ENCODE measurements at places on chromosomes 2 and 18.

DNA sequence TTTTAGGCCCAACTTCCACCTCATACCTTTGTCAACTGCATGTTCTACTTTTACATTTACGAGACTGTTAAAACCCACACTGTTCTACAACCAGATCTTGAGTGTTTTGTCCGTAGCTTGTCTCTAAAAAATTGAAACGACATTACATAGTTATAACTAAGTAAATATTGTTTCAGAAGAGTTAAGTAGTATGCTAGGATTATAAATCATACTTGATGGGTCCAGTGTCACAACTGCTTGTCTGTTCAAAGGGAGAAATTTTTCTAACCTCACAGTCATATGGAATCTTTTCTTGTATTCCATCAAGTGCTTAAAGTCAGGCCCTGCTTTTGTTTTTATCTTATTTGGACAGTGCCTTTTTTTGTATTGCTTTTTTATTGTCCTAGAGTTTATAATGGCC is 4.3 kb downstream of the GMCL1 start:
- no peak for DNase-seq

DNA sequence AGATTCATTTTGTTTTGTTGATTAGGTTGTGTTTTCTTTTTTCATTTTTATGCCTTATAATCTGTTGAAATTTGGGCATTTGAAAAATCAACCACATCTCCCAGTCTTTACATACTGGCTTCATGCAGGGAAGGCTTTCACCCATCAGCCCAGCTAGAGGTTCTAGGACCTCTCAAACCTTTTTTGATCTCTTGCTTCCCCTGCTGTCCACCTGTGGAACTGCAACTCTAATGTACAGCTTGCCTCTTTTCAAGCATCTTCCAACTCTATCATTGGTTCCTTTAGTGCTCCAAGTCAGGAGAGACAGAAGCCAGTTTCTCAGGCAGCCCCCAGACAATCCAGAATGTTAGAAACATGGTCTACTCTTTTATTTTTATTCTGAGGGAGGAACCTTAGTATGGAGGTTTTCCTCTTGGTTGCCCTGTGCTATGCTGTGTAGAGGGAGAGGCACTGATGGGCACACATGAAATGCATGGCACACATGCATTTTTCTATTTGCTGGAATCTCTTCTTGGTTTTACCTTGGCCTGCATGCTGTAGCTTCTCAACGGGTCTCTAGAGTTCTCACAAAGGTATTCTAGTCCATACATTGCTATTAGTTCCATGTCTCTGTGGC is 107.2 kb upstream of the L3MBTL4 start:
- no peak for DNase-seq

DNA sequence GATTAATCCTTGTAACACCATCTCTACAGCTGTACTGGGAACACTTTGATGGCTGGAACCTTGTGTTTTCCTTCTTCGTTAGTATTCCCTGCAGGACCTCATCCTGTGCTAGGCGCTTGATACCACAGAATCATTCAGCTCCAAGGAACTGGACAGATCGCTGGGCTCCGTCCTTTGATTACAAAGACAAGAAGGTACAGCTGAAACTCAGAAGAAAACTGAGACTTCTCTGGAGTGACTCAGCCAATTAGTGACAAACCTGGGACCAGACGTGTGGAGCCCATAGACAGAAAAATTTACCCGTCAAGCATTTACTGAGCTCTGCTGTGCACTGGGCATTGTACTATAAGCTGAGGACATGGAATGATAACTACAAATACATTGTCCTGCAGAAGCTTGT is 67.3 kb downstream of the NCKAP5 start:
- no peak for DNase-seq

DNA sequence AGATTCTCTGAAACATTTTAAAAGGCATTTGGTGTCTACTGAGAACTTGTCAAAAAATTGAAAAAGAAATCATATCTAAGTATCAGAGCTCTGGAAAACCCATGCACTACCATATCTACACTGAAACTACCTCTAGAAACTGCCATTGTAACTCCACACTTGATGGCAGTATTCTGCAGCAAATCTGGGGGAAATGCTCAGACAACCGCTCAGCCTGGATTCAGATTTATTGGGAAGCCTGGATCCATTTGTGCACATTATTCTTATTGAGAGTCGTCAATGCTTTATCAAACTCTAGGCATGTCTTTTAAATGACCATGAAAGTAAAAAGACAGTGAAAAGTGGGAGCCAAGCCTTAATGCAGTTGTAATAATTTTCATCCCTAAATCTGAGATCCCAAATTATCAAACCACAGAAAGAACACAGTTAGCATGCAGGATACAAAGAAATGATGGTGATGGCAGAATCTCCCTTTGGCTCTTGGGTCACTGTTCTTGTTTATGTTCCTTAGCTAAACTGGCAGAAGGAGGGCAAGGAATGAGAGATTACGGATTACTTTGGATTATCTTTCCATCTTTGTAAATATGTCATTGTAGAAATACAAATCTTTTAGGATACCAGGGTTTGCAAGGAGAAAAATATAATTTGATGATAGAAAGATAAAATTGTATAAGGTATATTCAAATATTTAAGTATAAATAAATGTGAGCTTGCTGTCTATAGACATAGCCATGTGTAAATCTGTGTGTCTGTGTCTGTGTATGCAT is 512.1 kb upstream of the SYT4 start:
- DNase-seq = no peak

DNA sequence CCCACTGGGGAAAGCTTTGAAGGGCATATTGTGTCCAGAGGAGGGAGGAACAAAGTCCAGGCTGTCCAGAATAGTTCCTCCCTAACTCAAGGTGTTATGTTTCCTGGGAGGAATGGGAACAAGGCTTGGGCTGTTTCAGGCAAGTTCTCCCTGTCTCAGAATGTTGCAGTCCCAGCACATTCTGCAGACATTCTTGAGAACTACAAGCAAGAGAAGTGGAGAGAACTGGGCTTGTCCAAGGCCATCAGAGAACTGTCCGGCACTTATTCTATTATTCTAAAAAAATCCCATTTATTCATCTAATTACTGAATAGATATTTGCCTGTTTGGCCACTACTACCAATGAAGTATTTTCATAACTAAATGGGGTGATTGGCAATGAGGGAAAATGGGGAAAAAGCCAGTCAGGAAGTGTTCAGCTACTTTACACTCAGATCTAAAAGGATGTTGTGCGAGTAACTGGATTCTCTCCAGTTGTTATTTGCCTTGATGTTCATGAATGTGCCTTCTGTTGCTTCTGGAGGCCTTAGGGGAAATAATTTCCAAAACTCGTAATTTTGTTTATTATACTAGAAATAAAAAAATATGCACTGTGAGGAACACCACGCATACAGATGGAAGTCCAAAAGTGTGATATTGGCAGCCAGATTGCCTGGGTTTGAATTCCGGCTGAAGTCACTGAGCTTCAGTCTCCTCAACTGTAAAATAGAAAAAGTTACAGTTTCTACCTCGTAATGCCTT is 300.1 kb upstream of the RND3 start:
- peak; percentile 25 for DNase-seq

- no peak for DNase-seq
Observed at GRCh38 chr18:66872277-66872676, 268.4 kb upstream of the CDH19 start.

GRCh38 chr2:140565756-140566155 is 1565.1 kb downstream of the LRP1B start:
- no peak for DNase-seq

- peak; percentile 85 for DNase-seq
Observed at GRCh38 chr2:70124983-70125480, 37.8 kb downstream of the PCBP1 start.

- DNase-seq = no peak
Observed at GRCh38 chr2:7165736-7166135, 248.5 kb downstream of the RNF144A start.

- no peak for DNase-seq
Observed at GRCh38 chr2:191180276-191180675, 29.5 kb upstream of the STAT4 start.

GRCh38 chr2:239649309-239649708 is 248.5 kb upstream of the HDAC4 start:
- DNase-seq = no peak

DNA sequence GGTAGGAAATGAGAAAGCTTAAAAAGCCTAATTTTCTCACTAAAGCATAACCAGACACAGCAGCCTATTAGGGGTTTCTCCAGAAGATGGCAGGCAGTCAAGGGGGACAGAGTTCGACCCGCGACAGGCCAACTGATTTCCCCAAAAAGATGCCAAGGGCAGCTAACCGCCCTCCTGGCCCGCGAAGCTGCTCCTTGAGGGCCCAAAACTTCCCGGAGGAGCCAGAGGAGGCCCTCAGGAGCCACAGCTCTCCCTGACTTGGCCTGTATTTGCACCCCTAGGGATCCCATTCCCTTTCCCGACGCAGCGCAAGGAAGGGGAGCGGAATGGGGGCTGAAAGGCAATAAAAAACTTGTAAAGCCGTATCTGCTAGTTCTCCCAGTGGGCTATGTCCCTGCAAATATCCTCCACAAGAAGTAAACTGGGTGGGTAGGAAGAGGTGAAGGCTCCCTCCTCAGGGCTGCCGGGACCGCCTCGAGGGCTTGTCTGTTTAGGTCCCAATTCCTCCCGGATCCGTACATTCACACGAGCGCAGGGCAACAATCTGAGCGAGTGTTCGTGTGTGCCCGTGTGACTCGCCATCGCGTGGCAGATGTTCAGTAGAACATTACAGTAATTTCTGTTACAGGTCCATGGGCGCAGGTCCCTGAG is 756 bp upstream of the NAGK start:
- DNase-seq = no peak

GRCh38 chr2:69466728-69467127 is 29.5 kb upstream of the NFU1 start:
- no peak for DNase-seq

DNA sequence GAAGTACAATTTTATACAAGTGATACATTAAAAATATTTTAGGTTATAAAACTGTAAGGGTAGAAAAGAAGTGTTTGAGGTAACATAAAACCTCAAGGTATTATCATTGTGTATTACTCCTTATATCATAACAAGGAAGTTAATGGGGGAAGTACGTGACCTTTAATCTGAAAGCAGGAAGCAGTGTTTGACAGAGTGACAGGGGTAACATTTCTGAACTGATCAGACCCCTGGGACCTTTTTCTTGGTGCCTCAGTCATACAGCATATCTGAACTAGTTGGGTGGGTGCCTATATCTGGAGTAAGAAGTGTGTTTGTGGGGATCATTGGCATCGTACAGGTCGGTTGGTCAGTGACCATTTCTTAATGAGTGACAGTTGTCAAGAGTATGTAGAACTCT is 43.0 kb downstream of the MALT1 start:
- no peak for DNase-seq

- DNase-seq = no peak
Observed at GRCh38 chr18:79818631-79819030, 20.9 kb downstream of the KCNG2 start.

DNA sequence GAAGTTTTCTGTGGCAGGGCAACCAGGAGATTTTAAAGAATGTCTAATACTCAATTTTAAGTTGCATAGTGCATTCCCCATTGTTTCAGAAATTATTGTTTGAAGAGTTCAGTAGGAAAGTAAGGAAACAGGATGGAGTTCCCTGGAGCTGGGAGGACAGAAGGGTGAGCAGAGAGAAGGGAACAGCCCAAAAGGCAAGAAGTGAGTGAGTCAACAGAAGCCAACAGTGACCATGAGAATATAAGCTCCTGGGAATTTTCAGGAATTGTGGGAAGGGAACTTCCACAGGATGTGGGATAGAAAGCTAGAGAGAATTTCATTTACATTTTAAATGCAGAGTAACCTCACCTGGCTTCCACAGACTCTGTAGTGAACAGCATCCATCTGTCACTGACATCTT is 268.1 kb upstream of the ATP5MC3 start:
- DNase-seq = no peak

DNA sequence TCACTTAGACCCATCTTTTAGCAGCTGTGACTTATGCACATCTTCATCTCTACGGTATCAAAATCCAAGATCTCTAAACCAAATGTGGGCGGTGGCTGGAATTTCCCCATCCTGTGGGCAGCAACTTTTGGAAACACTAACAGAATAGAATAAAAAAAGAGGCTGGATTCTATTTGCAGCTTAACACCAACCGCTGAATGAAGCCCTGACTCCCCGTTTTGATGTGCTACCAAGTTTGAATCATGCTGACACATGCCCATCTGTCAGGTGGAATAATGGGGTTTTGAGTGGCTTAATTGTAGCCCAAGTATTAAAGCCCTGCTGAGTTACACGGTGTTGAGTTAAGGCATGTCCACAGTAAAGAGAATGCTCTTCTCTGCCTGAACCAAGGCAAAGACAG is 165.2 kb downstream of the MTCL1 start:
- no peak for DNase-seq

DNA sequence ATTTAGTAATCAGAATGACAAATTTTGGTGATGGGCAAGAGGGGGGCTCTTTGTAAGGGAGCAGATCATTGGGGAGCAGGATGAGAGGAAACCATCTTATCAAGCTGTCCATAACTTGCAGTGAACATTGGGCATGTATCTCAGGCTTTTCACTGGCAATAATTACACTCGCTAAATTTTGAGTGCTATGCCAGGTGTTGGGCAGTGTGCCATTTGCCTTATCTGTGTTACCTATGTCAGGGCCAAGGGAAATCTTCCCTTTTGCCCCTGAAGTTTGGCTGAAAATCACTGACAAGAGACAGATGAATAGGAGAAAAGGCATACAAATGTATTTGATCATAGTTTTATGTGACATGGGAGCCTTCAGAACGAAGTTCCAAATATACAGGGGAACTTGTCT is 39.0 kb downstream of the NOSTRIN start:
- no peak for DNase-seq

- no peak for DNase-seq
Observed at GRCh38 chr2:151833984-151834383, 5.8 kb upstream of the ARL5A start.

Data from large intestine (tissue), 12 donors.